ENCODE measurements at places on chromosomes 7 and 10. TPM values are rescaled to one million over a fixed set of nuclear protein-coding genes. Genes with fewer than 3 reads are reported as not detected.

The GPR37 gene
- total RNA-seq = not detected

- H3K27me3 ChIP-seq = no peaks in the 10 kb centered on the region
- H3K36me3 ChIP-seq = no peaks in the 10 kb centered on the region
- peak within 1 kb of the TSS; percentile 34 for H3K4me3 ChIP-seq
These were observed at the start of gene WDFY4 for GRCh38 chr10:48684792-48685623. TSS of gene WDFY4 (plus strand) at chr10:48684873. CDS start at chr10:48709733, 24,860 bp downstream.

- no peaks in the 10 kb centered on the region for H3K27me3 ChIP-seq
- no peaks in the 10 kb centered on the region for H3K4me1 ChIP-seq
- no peak overlapping the region for H3K4me3 ChIP-seq
- DNase-seq = peak; percentile 26
These were observed 101.5 kb downstream of the JCAD start for GRCh38 chr10:29957907-29958331.

The SERPINE1 gene
- total RNA-seq = 10.5 TPM

The NPTX2 gene
- total RNA-seq = 46.8 TPM

The ADAP1 gene
- total RNA-seq = 39.3 TPM

The IRF5 gene
- total RNA-seq = 28.8 TPM

DNA sequence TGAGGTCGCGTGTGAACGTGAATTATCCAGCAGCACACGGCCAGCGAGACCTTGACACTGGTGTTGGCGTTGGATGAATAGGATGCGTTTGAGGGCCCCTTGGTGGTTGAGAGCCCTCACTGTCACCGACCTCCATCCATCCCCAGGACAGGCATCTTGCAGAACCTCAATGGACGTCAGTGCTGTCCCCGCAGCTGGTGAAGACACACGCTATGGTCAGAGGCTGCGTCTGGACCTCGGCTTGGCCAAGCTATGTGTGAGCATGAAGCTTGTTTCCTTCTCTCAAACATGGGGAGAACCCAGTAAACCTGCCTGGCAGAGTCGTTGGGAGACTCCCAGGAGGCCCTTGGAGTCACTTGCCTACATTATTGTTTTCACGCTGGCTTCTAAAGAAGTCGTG is 229.2 kb downstream of the ADARB2 start:
- no peak overlapping the region for H3K27ac ChIP-seq
- H3K27me3 ChIP-seq = no peaks in the 10 kb centered on the region
- no peak overlapping the region for H3K4me3 ChIP-seq

DNA sequence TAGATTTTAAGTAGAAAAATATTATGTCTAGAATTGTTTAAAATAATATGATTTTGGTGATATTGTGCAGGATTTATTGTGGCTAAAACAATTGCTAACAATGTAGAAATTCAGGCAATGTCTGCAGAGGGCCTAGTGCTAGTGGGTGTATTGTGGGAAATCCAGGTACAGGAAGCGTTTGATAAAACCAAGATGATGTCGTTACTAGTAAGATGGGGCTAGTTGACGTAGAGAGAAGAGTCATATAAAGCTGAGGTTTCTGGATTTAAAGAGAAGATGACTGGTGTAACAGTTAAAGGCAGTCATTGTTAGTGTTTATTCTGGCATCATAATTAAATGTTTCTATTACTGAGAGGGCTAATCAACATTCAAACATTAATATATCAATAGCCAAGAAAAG is 43.5 kb downstream of the ADK start:
- H3K4me3 ChIP-seq = no peak overlapping the region
- H3K27me3 ChIP-seq = no peaks in the 10 kb centered on the region
- no peak overlapping the region for H3K27ac ChIP-seq
- no peaks in the 10 kb centered on the region for H3K36me3 ChIP-seq

DNA sequence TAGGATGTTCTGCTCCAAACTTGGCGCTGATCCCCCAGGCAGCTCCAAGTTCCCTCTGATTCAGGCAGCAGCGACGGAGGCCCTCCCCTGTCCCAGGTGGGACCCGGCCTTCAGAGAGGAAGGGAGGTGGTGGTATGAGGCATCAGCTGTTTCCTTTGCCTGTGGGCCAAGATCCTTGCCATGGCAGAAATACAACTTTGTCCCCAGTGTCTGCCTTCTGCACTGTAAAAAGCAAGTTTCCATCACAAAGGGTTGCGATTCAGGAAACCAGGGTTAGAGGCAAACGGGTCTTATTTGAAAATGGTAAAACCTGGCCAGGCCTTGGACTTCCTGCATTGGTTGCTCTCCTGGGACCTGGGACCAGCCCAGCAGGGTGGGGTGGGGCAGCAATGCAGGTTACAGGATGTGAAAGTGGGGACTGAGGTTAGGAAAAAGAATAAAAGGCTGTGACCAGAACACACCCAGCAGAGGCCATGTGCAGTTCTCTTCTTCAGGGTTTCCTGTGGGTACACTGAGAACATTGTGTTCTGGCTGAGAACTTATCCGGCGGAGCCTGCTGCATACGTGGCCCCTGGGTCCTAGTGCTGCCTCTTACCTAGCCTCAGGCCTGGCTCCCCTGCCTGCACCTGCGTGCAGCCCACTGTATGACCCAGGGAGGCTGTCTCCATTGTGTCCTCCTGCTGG is 25.1 kb upstream of the DDIT4 start:
- H3K4me3 ChIP-seq = peak overlapping the region; percentile 25
- no peaks in the 10 kb centered on the region for H3K36me3 ChIP-seq
- peak overlapping the region; percentile 98 for H3K27ac ChIP-seq
- no peaks in the 10 kb centered on the region for H3K27me3 ChIP-seq
- DNase-seq = peak; percentile 88

DNA sequence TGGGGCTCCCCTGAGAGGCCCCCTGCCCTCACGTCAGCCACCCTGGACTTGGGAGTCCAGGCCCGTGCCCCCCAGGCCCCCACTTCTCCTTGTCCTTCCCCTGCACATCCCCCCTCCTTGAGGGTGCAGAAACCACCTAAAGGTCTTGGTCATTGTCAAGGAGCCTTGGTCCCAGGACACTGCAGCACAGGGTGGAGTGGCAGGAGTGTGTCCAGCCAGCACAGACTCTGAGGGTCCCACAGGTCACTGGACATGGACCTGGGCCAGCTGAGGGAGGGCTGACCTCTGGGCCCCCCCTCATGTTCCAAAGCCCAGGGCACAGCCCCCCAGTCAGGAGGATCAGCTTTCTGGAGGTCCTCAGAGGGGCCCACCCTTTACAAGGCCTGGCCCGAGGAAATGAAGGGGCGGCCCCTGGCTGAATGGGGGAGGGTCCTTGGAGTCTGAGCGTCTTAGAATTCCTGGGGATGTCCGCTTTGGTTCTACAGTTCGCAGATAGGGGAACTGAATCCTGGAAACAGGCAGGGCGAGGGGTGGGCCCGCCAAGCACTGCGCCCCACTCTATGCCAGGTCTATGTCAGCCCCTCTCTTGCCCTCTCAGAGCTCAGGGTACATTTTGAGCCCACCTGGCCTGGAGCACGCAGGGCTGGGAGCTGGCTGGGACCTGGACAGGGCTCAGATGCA is 54.0 kb downstream of the PWWP2B start:
- H3K27me3 ChIP-seq = no peaks in the 10 kb centered on the region
- DNase-seq = no peak
- peaks cover 7% of the 10 kb centered on the region for H3K4me1 ChIP-seq

All from tibial nerve (tissue), 4 donors.